ENCODE measurements at places on chromosomes 1 and 21.

DNA sequence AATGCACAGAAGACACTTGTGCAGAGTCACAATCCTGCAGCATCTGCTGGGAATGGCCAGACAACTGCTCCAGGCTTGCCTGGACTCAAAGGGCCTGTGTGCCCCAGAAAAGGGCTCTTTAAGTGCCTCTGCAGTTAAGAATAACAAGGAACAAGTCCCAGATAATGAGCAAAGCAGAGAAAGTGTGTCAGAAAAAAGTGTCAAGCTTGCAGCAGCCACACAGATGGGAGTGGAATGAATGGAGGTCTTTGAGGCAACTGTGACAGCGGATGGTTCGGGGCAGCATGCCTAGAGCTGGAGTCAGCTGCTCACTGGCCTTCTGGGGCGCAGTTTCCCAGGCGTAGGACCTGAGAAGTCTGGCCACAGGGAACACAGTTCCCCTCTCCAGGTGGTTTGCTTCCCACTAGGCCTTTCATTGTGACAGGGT is 5.1 kb downstream of the PARP1 start:
- no peak for DNase-seq

DNA sequence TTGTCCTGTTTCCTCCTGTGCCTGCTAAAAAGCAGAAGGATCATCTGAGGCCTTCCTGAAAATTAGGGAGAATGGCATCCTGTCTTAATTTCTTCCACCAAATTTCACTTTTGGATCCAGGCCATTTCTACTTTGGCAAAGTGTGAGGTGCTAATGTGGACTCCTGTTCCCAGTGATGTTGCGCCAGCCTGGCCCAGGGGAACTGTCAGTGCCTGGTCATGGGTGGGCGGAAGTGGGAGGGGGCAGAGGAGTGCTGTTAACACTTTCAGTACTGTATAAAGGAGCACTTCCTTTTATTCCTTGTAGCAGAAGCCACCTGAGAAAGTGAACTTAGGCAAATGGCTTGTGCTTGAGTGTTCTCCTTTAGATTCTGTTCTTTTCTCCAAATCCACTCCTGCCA is 19.9 kb downstream of the ELAPOR1 start:
- no peak for DNase-seq

GRCh38 chr1:22949822-22950331 is 22.8 kb downstream of the LACTBL1 start:
- DNase-seq = no peak

DNA sequence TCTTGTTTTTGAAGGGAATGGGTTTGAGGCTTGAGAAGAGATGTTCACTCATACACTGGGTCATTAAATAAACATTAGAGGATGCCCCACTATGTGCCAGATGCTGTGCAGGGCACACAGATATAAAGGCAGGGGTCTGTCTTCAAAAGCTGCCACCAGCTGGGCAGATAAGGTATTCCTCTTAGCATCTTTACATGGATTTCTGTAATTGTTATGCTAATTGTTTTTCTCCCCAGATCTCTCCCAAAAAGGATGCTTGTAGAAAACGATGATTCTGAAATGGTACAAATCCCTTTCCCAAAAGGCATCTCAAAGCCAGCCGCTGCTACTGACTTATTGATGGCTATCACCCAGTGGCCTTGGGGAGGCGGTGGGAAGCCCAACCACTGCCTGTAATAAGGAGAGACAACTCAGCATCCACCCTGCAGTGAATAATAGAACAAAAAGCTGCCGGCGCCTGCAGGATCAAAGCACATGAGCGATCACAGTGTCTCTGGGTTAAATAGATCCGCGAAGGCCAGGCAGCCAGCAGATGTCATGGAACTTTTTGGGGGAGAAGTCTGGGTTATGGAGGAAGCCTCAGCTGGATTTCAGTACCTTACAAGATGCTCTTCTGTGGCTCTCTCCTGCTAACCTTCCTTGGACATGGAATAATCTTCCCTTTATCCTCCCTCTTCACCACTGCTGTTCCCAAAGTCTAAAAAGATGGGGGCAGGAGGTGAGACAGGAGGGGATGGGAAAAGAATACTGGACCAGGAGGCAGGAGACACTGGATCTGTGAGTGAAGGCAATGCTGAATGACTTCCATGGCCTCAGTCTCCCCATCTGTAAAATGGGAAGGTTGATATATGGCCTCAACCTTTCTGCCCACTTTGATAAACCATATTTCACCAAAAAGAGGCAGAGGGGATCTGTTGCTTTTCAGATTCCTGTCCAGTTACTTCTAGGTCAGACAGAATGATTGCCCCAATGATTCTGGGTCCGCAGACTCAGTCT is 54.8 kb upstream of the CD34 start:
- no peak for DNase-seq

DNA sequence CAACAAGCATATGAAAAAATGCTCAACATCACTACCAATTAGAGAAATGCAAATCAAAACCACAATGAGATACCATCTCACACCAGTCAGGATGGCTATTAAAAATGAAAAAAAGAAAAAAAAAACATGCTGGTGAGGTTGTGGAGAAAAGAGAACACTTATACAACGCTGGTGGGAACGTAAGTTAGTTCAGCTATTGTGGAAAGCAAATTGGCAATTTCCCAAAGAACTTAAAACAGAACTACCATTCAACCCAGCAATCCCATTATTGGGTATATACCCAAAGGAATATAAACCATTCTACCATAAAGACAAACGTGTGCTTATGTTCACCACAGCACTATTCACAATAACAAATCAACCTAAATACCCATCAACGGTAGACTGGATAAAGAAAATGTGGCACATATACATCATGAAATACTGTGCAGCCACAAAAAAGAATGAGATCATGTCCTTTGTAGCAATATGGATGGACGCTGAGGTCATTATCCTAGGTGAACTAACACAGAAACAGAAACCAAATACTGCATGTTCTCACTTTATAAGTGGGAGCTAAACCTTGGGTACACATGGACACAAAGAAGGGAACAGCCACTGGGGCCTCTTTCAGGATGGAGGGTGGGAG is 49.5 kb downstream of the LYST start:
- DNase-seq = no peak

DNA sequence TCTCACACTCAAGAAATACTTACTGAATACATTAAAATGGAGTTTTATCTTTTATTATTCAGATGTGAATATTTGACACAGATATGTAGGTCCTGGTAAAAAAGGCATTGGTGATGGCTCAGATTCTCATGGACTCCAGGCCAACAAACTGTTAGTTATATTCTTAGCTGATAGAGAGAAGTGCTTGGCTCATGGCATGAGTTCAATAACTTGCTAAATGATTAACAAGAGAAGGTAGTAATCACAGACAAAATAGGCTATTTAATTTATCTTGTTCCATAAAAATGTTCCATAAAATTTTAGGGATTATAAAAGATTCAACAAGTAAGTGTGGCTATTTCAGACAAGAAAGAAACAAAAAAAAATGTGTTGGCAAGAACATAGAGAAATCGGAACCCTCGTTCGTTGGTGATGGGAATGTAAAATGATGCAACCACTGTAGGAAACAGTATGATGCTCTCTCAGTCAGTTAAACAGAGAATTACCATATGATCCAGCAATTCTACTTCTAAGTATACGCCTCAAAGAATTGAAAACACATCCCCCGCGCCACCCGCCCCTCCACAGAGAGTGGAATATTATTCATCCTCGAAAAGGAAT is 737.8 kb upstream of the ADAMTS5 start:
- DNase-seq = no peak

DNA sequence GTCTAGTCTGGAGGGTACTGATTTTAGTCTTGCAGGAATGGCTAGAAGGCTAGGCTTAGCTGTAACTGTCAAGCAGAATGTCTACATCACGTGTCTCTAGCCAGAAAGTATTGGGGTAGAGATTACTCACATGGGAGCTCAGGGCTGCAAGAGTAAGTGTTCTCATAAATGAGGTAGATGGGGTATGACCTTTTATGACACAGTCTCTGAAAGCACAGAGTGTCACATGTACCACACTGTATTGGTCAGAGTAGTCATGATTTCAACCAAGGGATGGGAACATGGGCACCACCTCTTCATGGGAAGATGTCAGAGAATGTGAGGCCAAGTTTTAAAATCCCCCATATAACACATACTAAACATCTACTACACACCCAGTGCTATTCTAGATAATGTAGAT is 2.9 kb downstream of the FYB2 start:
- no peak for DNase-seq

GRCh38 chr1:32903991-32904785 is 3.0 kb upstream of the TMEM54 start:
- no peak for DNase-seq

- no peak for DNase-seq
Measured at GRCh38 chr1:152112101-152112884, 3.0 kb downstream of the TCHH start.
